ENCODE measurements at places on chromosomes 6 and 20.

DNA sequence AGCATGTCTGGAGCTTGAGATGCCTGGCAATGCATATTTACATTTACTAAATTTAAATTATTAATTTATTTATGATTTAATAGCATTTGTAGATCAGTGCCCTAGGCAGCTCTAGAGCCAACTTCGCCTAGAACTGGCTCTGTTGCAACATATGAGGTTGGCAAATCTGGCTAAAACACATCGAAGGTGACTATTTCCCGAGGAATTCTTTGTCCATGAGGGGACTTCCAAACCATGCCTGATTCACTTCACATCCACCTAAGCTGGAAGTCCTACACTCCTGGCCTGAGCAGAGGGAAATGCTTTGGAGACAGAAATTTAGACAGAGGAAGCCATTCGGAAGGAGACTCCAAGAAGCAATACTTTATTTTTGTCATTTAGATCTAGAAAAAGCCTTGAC is 211.0 kb upstream of the ARG1 start:
- DNase-seq, result no peak

GRCh38 chr6:140541288-140541687 is 1166.8 kb upstream of the CITED2 start:
- DNase-seq, result no peak

DNA sequence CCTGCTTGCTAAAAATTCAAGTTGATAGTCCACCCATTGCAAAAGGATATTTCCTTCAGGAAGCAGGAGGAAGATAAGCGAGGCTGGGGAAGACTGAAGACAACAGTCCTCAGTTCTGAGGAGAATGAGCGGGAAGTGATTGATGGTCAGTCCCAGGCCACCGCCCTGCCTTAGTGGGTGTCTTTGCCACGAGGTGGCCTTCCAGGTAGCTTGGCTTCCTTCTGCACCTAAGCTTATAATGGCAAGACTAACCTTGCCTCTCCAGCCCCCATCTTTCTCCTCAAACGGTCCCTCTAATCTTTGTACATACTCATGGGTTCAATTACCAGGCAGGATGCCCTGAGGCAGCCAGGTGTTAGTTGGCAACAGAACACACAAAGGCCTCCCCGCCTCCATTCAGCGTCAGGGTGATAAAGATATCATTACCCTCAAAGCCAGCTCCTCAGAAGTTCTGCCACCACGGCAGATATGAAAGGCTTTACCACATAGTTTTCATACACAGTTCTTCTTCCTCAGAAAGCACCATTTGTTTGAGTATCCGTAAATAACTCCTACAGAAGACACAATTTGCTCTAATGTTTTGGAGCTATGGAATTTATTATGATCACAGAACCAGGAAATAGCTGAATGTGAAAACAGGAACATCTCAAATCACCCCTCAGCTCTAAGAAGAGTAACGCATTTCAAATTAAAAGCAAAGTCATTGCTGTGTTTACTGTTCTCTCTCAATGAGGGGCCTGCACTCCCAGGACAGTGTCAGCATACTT is 249.4 kb downstream of the ATXN1 start:
- DNase-seq, result no peak

DNA sequence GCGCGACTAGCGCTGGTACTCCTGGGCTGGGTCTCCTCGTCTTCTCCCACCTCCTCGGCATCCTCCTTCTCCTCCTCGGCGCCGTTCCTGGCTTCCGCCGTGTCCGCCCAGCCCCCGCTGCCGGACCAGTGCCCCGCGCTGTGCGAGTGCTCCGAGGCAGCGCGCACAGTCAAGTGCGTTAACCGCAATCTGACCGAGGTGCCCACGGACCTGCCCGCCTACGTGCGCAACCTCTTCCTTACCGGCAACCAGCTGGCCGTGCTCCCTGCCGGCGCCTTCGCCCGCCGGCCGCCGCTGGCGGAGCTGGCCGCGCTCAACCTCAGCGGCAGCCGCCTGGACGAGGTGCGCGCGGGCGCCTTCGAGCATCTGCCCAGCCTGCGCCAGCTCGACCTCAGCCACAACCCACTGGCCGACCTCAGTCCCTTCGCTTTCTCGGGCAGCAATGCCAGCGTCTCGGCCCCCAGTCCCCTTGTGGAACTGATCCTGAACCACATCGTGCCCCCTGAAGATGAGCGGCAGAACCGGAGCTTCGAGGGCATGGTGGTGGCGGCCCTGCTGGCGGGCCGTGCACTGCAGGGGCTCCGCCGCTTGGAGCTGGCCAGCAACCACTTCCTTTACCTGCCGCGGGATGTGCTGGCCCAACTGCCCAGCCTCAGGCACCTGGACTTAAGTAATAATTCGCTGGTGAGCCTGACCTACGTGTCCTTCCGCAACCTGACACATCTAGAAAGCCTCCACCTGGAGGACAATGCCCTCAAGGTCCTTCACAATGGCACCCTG is 1.6 kb downstream of the TPBG start:
- DNase-seq, result no peak

DNA sequence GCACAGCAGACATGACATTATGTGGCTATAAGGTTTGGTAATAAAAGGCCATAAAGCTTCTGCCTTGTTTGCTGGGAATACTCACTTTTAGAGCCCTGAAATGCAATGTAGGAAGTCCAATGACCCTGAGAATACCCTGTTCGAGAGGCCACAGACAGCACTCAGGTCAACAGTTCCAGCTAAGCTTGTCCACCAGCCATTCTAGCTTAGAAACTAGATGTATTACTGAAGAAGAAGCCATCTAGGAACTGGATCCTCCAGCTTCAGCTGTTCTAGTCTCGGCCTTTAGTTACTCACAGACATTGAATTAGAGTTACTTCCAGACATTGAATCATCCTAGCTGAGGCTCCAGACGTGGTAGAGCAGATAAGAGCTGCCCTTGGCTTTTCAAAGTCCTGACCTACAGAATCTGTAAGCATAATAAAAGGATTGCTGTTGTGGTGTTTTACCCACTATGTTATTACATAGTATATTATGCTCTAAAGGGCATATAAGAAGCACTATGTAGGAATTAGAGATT is 84.9 kb downstream of the MMS22L start:
- no peak for DNase-seq

DNA sequence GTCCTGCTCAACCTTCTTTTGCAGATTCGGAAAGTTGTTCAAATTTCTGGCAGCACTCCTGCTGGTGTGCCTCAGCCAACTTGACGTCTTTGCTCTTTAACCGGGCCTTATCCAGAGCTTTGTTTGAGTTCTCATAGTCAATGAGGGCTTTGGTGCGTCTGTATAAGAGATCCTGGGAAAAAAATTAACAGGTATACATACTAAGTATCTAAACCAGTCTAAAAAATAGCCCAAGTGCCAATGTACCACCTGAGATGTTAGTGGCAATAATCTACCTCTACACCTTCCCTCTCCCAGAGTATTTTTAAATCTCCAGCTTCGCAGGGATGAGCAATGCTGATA is 21.1 kb downstream of the SNX5 start:
- DNase-seq, result no peak

DNA sequence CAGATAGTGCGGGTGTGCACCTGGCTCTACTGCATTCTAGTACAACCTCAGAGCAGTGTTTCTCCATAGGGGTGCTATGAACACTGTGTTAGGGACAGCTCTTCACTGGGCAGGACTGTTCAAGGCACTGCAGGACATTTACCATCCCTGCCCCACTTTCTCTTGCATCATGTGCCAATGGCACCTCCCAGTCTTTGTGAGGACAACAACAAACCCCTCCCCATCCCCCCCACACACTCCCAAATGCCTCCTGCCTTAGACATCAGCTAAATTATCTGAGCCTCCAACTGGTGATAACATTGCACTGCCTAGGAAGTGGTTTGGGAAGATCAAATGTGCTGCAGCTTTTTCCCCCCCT is 98.9 kb downstream of the FYN start:
- no peak for DNase-seq

GRCh38 chr6:109456111-109456583 is 575 bp upstream of the MICAL1 start:
- DNase-seq, result no peak

GRCh38 chr6:7172649-7173048 is 64.9 kb downstream of the RREB1 start:
- no peak for DNase-seq

DNA sequence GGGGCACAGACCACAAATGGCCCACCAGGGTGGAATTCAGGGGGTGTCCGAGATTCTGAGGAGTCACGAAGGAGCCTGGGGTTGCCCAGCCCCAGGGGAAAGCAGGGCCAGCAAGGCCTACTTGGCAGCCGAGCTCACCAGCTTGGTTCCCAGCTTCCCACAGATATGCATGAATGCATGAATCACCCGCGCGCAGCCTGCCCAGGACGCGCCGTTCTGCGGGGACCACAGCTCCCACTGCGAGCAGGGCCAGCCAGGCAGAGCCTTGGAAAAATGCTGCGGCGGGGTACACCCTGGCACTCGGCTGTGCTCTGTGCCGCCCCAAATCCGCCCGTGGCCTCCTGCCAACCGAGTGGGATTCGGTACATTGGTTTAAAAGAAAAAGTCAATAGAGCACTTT is 211.0 kb downstream of the NFATC2 start:
- no peak for DNase-seq

- no peak for DNase-seq
Observed at GRCh38 chr6:164898412-164898811, 411.0 kb downstream of the C6orf118 start.

GRCh38 chr6:42714098-42714761 is 8.2 kb downstream of the PRPH2 start:
- no peak for DNase-seq

DNA sequence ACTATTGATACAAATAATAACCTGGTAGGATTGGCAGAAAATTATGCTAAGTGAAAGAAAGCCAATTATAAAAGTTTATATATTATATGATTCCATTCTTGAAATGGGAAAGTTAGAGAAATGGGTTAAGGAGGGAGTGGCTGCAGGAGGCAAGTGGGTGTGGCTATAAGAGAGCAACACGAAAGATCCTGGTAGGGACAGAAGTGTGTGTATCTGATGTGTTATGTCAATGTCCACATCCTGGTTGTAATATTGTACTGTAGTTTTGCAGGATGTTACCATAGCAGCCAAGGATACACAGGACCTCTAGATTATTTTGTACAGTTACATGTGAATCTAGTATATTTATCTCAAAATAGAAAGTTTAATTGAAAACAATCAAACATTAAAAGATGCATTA is 46.8 kb downstream of the SNX5 start:
- no peak for DNase-seq

DNA sequence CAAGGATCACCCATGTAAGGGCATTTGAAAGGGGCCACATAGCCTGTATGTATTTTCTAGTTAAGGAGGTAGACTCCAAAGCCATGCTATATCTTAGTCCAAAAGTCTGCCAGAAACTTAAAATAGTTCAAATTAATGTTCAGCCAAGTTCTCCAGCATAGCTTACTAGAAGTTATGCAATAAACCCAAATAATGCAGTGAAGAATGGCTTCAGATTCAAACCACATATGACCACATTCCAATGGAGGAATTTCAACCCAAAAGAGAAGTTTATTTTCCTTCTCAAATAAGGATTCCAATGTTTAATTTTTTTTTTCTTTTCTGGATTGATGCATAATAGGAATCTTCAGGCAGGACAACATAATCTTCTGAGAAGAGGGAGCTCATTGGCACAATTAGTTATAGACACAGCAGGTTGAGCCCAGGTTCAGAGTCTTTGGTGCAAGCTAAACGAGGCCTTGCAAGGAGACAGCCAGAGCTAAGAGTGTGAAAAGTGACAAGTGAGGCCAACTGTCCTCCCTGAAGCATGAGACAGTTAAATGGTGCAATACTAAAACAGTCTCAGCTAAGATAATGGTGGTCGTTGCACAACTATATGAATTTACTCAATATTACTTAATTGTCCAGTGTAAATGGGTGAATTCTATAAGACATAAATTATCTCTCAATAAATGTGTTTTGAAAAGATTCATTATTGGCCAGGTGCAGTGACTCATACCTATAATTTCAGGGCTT is 598.8 kb upstream of the CDH4 start:
- DNase-seq, result no peak

DNA sequence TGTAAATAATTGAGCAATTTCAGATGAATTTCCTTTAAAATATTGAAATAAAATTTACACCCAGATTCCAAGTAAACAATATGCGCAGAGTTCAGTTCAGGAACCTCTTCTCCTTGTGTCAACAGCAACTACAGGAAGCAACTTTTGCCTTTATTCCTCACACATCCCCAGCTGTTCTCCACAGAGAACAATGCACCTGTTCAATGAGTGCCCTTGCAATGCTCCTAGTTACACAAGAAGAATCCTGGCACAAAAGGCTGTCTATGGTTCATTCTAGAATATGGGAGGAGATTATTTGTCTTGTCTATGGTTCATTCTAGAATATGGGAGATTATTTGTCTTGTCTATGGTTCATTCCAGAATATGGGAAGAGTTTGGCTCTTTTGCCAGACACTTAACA is 454.9 kb downstream of the BTBD3 start:
- no peak for DNase-seq

GRCh38 chr6:90681863-90682262 is 95.0 kb upstream of the MAP3K7 start:
- DNase-seq, result no peak

DNA sequence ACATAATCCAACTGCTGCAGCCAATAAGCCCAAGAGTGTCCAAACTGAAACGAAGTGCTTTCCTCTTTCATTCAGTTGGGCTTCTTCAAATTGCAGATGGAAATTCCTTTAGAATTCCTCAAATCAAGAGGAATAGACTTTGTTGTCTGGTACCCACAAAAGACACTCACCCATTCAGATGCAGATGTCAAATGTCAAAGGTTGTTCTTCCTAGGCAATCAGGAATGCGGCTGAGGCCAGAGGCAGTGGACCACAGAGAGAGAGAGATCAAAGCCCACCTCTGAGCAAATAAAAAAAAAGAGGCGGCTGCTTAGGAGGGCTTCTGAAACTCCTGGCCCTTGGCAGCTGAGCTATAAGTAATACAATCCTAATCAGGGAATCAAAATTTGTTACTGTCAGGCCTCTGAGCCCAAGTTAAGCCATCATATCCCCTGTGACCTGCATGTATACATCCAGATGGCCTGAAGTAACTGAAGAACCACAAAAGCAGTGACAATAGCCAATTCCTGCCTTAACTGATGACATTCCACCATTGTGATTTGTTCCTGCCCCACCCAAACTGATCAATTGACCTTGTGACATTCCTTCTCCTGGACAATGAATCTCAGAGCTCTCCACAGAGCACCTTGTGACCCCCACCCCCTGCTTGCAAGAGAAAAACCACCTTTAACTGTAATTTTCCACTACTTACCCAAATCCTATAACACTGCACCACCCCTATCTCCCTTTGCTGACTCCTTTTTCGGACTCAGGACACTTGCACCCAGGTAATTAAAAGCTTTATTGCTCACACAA is 303.0 kb upstream of the GJE1 start:
- no peak for DNase-seq

GRCh38 chr6:56802584-56802983 is 152.3 kb upstream of the BEND6 start:
- no peak for DNase-seq

GRCh38 chr20:17343656-17344452 is 117.0 kb downstream of the PCSK2 start:
- DNase-seq, result no peak

DNA sequence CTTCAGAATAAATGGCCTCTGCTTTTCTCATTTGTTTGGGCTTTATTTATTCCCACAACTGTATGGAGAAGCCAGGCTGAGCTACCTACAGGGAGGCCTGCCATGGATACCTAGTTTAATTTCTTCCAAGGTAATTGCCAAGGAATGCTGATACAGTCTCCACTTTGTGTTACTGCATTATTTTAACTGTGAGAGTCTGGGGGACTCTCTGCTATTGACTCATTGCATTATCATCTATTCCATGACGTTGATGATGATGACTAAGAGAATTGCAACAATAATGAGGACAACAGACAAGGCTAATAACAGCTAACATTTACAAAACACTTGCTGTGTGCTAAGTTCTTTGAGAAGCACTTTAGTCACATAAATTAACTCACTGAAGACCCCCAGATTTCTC is 88.3 kb upstream of the COL21A1 start:
- no peak for DNase-seq

GRCh38 chr6:26306232-26306631 is 58.8 kb upstream of the BTN3A2 start:
- no peak for DNase-seq
